CD4-positive, CD25-positive, alpha-beta regulatory T cell (primary cell): ENCODE measurements at places on chromosomes 2 and 18. TPM values are rescaled to one million over a fixed set of nuclear protein-coding genes. Genes with fewer than 3 reads are reported as not detected.

IL1RN gene
- total RNA-seq: not detected

NOP58 gene
- total RNA-seq: 312 TPM

C2orf66 gene
- total RNA-seq: not detected

ZNF521 gene
- 1.8 TPM for total RNA-seq

- no peaks in the 10 kb centered on the region for H3K36me3 ChIP-seq
- no peaks in the 10 kb centered on the region for H3K27me3 ChIP-seq
Measured at GRCh38 chr2:190840569-190841172, 40.0 kb upstream of the GLS start.

FBXO36 gene
- 1.0 TPM for total RNA-seq

TPO gene
- total RNA-seq: 0.27 TPM

DNA sequence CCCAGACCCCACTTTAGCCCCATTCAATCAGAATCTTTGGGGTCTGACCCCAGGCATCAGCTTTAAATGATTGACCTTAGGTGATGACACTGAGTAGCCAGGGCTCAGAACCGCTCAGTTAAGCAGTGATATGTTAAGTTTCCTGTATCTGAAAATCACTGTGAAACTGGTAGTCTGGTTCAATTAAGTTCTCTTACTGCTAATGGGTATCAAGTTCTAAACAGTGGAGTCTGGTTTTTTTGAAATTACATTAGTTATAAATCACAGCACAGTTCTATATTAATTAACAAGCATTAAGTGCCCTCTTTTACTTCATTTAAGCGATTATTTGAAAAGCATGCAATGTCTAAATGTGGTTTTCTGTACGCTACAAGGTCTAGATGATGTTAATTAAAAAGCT is 117.9 kb downstream of the HAUS1 start:
- peaks cover 34% of the 10 kb centered on the region for H3K4me1 ChIP-seq
- no peak for DNase-seq
- H3K27ac ChIP-seq: peak overlapping the region; percentile 69
- H3K36me3 ChIP-seq: peaks cover 12% of the 10 kb centered on the region
- H3K27me3 ChIP-seq: no peaks in the 10 kb centered on the region

DNA sequence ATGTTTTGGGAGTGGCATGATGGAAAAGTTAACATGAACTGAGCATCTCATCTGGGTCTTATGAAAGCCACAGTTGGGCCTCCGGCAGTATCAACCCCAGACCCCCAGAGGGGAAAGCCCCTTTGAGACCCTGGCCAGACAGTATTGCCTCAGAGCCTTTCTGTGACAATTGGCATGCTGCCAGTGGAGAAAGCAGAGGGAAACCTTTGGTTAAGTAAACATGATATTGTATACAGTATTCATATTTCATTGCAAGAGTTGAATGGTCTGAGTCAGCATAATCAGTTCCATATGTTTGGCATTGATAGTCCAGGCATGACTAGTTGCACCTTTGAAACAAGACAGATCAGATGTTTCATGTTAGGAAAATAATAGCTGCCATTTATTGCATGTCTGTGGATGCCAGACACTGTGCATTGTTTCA is 20.0 kb downstream of the MERTK start:
- no peaks in the 10 kb centered on the region for H3K4me1 ChIP-seq
- H3K27ac ChIP-seq: no peak overlapping the region
- H3K4me3 ChIP-seq: no peak overlapping the region
- no peaks in the 10 kb centered on the region for H3K36me3 ChIP-seq

- peak; percentile 25 for DNase-seq
- no peak overlapping the region for H3K27ac ChIP-seq
- H3K36me3 ChIP-seq: no peaks in the 10 kb centered on the region
- H3K4me1 ChIP-seq: peaks cover 8% of the 10 kb centered on the region
- H3K27me3 ChIP-seq: peaks cover 30% of the 10 kb centered on the region
Measured at GRCh38 chr18:63936156-63936931, 12.8 kb upstream of the HMSD start.

- H3K27ac ChIP-seq: no peak overlapping the region
- no peak for DNase-seq
- no peaks in the 10 kb centered on the region for H3K4me1 ChIP-seq
- no peaks in the 10 kb centered on the region for H3K27me3 ChIP-seq
- H3K36me3 ChIP-seq: no peaks in the 10 kb centered on the region
- H3K4me3 ChIP-seq: no peak overlapping the region
Measured at GRCh38 chr2:181036445-181036844, 56.0 kb downstream of the UBE2E3 start.

- no peaks in the 10 kb centered on the region for H3K36me3 ChIP-seq
- no peaks in the 10 kb centered on the region for H3K27me3 ChIP-seq
- no peak overlapping the region for H3K4me3 ChIP-seq
- DNase-seq: peak; percentile 3
- no peaks in the 10 kb centered on the region for H3K4me1 ChIP-seq
Measured at GRCh38 chr2:196337208-196337953, 166.0 kb upstream of the STK17B start.

DNA sequence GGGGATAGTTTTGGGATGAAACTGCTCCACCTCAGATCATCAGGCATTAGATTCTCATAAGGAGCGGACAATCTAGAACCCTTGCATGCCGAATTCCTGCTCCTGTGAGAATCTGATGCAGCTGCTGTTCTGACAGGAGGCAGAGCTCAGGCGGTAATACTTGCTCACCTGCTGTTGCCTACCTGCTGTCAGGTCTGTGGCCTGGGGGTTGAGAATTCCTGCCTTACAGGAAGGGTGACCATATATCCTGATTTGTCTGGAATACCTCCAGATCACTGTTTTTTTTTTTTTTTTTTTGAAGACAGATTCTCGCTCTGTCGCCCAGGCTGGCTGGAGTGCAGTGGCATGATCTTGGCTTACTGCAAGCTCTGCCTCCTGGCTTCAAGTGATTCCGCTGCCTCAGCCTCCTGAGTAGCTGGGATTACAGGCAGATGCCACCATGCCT is 21.7 kb downstream of the ACSL3 start:
- no peak overlapping the region for H3K4me3 ChIP-seq
- no peaks in the 10 kb centered on the region for H3K36me3 ChIP-seq
- H3K27me3 ChIP-seq: no peaks in the 10 kb centered on the region
- H3K27ac ChIP-seq: no peak overlapping the region
- H3K4me1 ChIP-seq: no peaks in the 10 kb centered on the region

DNA sequence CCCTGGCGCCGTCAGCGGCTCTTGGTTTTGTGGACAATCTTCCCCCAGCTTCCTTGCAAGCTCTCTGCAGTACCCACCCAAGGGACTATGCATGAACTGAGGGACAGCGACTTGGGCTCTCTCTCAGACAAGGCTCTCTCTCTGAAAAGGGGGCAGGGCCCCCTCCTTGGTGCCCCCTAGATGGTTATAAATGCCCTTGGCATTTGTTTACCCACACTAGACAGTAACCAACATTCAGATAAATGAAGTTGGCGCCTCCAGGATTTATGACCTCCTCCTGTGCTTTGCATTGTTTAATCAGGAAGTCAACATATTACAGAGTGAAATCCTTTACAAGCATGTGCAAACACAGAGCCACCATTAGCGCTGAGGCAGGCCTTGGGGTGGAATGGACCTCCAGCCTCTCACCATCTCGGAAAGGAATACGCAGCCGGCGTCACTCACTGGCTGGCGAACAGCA is 547.4 kb upstream of the ID2 start:
- no peaks in the 10 kb centered on the region for H3K36me3 ChIP-seq
- H3K4me1 ChIP-seq: no peaks in the 10 kb centered on the region
- H3K27me3 ChIP-seq: no peaks in the 10 kb centered on the region

DNA sequence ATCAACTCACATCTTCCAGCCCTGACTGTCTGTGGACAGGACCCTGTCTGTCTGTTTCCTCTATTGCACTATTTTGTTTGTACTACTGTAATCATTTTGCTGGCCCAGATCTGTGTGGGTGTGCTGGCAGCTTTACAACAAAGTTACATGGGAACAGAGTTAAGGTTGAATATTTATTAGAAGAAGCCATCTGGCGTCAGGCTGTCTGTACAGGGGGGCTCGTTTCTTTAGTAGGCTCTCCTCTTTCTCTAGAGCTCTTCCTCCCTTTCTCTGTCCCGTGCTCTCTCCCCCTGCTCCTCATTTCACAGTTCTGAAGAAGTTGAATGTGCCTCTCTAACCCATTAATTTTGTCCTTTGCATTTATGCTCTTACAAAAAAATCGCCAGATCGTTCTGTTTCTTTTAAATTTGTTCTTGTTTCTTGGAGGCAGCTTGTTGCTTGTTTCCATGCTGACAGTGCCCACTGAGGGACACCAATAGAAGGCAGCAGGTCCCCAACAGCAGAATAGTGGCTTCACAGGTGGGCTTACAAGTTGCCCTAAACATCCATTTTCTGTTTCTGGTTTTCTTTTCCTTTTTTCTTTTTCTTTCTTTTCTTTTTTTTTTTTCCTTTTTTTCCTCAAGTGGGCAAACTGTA is 315.2 kb upstream of the ZEB2 start:
- no peaks in the 10 kb centered on the region for H3K4me1 ChIP-seq
- H3K27ac ChIP-seq: no peak overlapping the region
- H3K4me3 ChIP-seq: no peak overlapping the region
- no peaks in the 10 kb centered on the region for H3K36me3 ChIP-seq
- no peak for DNase-seq

DNA sequence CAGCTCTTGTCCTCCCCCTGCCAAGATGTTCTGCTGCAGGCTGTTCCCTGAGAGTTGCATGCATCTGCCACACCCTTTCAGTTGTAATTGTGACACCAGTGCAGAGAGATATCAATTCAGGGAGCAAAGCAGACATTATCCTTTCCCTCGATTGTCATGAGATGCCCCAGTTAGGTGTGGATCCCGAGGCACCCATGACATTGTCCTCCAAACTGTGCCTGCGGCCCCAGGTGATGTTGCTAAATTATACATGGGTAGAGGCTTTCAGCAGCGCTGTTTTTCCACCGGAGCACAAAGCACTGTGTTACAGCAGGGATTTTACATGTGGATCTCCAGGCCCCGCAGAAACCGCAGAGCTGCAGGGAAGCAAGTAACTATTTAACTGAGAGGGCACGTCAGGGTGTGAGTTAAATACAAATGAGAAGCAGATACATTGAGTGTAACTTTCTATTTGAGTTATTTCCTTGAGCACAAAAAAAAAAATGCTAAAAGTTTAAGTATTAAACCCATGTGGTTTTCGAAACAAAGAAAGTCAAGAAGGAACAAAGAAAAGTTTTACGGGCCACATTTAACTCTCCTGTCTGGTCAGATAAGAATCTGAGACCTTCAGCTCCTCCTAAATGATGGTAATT is 90.3 kb upstream of the BCL2L11 start:
- H3K27ac ChIP-seq: no peak overlapping the region
- peaks cover 23% of the 10 kb centered on the region for H3K27me3 ChIP-seq
- H3K4me1 ChIP-seq: no peaks in the 10 kb centered on the region
- DNase-seq: no peak
- no peak overlapping the region for H3K4me3 ChIP-seq

DNA sequence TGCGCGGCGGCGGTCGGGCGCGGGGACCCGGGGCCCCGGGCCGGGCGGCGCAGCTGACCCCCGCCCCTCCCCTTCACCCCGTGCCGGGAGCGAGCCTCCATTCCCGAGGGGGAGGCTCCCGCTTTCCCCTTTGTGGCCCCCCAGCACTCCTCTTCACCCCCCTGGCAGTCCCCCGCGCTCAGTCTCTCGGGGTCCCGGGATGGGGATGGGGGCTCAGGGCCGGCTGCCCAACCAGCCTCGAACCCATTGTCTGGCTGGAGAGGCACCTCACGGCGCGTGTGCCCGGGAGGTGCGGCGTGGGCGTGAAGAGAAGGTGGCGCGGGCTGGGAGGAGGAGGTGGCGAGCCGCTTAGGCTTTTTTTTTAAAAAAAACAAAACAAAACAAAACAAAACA is 748 bp downstream of the FMNL2 start:
- no peak for DNase-seq
- H3K4me3 ChIP-seq: no peak overlapping the region
- peaks cover 14% of the 10 kb centered on the region for H3K4me1 ChIP-seq
- H3K36me3 ChIP-seq: no peaks in the 10 kb centered on the region
- no peak overlapping the region for H3K27ac ChIP-seq
- H3K27me3 ChIP-seq: peaks cover 22% of the 10 kb centered on the region

FRZB gene
- total RNA-seq: not detected

DNA sequence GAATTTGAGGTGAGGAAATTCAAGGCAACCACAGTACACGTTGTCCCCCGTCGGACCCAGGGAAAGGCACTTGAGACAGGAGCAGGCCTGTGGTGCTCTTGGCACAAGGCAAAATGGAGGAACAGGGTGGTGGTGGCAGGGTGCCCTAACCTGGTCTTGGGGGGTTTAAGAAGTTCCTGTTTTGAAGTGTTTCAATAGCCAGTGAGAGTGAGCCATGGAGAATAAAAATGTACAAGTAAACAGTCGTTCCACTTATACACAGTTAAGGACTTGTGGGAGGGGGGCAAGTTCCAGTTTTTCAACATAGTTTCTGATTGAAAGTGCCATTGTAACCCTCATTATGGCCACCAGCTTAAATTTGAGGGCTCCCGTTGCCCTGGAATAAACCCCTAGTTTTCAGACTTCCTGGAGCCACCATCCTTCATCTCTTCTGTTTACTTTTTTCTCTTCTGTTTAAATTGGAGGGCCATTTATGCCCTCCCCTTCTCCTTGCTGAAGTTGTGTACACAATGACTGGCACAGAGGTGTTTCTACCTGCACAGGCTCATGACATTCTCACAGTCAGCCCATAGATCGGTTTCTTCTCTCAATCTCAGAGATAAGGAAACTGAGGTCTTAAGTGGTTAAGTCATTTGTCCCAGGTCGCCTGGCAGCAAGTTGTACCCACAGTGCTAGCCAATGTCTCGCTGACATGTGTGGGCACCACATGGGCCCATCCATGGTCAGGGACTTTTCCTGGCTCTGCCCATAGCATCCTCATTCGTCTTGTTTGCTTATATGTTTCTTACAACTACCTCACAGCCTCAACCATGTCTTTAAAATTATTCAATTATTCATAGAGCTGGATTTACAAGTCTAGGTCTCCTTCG is 66.0 kb upstream of the ST3GAL5 start:
- DNase-seq: no peak
- H3K4me1 ChIP-seq: no peaks in the 10 kb centered on the region
- H3K27ac ChIP-seq: no peak overlapping the region

DNA sequence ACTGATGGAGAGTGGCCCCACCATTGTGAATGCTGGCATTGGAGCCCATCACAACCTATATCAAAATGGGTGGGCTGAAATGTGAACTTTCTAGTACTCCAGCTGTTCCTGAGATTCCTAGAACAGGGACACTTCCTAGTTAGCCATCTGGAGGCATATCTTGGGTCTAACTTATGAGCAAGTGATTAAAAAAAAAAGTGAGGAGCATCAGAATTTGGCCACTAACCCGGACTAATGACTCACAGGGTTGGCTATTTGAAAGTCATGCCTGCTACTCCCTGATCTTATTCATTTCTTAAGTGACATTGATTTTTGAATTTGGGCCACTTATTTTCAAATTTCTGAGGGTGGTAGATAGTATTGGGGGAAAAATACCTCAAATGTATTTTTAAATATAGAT is 216.6 kb downstream of the HRH4 start:
- no peaks in the 10 kb centered on the region for H3K27me3 ChIP-seq
- H3K4me1 ChIP-seq: no peaks in the 10 kb centered on the region
- no peak overlapping the region for H3K4me3 ChIP-seq
- no peaks in the 10 kb centered on the region for H3K36me3 ChIP-seq
- DNase-seq: no peak

- H3K36me3 ChIP-seq: no peaks in the 10 kb centered on the region
- no peaks in the 10 kb centered on the region for H3K27me3 ChIP-seq
- H3K4me3 ChIP-seq: no peak overlapping the region
- no peaks in the 10 kb centered on the region for H3K4me1 ChIP-seq
- no peak for DNase-seq
Measured at GRCh38 chr2:74239346-74239745, 40.9 kb downstream of the MTHFD2 start.
